ENCODE measurements at places on chromosomes 4 and X.

DNA sequence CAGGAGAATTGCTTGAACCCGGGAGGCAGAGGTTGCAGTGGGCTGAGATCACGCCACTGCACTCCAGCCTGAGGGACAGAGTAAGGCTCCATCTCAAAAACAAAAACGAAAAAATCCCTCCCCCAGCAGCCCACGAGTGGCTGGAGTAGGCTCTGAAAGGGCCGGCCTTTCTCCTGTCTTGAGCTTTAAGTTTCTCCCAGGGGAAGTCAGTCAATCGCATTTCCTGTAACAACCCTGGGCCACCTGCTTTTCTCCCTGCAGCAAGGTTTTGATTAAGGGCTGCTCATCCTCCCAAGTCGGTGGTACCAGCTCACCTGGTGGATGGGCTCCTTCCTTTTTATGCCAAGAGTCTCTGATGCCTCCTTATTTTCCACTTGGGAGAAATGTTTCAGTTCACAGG is 2.0 kb upstream of the NYX start:
- no peak for DNase-seq

DNA sequence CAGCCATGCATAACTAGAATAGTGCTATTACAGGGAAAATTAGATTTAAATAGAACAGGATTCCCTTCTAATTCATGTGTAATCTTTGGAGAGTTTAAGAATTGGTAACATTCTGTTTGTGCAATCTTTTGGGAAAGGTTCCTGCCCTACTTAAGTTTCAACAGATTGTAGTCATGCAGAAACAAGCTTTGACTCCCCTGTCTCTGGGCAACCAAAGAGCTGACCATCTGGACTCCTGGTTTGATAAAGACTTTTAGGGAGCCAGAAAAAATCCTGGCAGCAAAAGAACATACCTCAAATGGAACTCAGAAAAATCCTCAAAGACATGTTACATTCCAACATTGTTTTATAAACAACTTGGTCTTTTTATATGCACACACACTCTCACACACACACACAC is 191.1 kb upstream of the NEIL3 start:
- DNase-seq, result no peak

DNA sequence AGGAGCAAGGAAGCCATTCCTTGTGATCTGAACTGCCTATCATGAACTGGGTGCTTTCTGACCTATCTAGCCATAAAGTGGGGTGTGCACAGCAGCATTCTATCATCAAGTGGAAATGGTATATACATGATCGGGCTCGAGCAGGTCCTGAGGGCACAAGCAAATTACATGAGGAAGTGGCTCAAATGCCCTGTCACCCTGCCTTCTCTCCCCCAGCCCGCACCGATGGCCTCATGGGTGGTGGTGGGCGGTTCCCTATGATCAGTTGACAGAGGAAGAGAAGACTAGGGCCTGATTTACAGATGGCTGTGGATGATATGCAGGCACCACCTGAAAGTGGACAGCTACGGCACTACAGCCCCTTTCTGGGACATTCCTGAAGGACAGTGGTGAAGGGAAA is 46.3 kb upstream of the BCLAF3 start:
- no peak for DNase-seq

GRCh38 chrX:35122756-35123155 is 180.2 kb downstream of the FAM47B start:
- no peak for DNase-seq

DNA sequence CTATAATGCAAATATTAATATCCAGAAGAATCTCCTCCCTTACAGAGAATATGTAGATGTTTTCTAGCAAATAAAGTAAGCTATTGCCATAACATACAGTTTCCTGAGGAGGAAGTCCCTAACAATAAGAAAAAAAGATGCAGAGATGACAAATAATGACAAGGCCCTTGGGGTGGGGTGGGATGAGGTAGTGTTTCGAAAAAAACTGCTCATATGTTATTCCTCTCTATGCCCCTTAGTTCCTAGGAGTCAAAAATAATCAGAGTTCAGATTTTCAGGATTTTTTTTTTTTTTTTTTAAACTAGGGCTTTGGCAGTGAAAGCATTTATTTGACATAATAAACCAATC is 99.0 kb downstream of the ZAR1 start:
- no peak for DNase-seq

GRCh38 chr4:71095545-71095944 is 102.1 kb downstream of the DCK start:
- DNase-seq, result no peak

GRCh38 chrX:149312988-149313387 is 192.1 kb downstream of the IDS start:
- DNase-seq, result no peak

DNA sequence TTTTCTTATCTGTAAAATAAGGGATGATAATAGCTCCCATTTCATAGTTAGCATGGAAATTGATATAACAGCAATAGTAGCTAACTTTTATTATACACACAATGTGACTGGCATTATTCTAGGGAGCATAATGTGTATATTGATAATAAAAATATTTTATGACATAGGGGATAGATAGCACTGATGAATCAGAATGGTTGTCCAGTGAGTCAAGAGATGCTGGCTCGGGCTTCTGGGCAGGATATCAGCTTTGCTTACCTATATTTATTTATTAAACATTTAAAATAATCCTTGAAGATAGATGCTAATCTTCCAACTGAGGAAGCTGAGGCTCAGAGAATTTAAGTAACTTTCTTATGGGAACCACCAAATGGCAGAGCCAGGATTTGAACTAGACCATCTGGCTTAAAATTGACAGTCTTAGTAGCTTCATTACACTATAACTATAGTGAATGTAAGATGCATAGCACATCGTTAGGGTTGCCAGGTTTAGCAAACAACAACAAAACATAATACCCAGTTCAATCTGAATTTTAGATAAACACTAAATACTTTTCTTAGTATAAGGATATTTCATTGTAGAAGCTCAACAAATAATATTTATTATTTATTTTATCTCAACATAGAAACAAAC is 2.7 kb downstream of the AFP start:
- no peak for DNase-seq

GRCh38 chrX:38225093-38225492 is 4.4 kb upstream of the SRPX start:
- no peak for DNase-seq

DNA sequence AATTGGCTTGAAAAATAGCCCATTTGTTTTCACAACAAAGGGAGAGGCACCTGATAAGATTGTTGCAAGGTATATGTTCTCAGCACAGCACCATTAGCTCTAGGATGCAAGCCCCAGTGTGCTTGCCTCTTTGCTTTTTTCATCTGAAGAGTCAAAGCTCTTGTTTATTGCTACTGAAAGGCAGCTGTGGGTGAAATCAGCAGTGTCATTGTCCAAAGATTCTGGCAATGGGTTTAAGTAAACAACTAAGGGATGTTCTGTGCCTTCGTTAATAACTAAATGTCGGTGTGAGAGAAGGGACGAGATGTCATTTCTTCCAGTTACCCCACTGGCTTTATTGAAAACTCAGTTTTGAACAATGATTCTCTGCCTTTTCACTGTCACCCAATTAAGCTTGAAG is 567.7 kb downstream of the KCNIP4 start:
- no peak for DNase-seq

- DNase-seq, result no peak
Measured at GRCh38 chr4:67198727-67199126, 346.6 kb downstream of the CENPC start.

- no peak for DNase-seq
Measured at GRCh38 chr4:38233727-38234480, 273.7 kb downstream of the PTTG2 start.

- no peak for DNase-seq
Measured at GRCh38 chr4:23579166-23579565, 310.7 kb downstream of the PPARGC1A start.

DNA sequence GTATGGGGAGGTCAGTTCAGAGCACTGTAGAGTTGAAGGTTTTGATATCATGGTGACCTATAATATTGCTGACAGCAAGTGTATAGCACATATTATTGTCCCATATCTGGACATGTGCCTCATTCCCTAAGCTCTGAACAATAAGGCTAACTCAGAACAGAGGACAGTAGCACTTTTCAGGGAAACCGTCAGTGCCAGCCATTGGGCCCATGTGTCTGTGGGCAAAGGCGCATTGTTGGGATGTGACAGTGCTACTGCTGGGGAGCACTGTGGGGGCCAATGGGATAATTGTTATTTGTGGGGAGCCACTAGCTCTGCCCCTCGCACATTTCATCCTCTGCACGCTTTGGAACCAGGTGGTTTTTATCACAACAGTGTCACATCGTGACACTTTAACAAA is 136.2 kb downstream of the ELOVL6 start:
- no peak for DNase-seq

DNA sequence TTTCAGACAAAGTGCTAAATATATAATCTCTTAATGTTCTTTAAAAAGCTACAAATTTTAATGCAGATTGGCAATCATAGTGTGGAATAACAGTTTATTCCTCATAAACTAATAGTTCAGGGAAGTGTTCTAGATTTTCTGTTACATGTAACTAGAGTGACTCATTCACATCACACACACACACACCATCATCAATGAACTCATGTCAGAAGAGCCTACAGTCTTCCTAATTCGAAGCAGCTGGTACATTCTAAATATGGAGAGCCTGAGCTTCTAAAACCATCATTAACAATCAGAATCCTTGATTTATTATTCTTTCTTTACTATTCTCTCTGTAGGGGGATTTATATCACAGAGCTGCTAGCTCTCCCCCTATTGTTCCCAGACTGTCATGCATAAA is 49.6 kb downstream of the DKK2 start:
- DNase-seq, result no peak

DNA sequence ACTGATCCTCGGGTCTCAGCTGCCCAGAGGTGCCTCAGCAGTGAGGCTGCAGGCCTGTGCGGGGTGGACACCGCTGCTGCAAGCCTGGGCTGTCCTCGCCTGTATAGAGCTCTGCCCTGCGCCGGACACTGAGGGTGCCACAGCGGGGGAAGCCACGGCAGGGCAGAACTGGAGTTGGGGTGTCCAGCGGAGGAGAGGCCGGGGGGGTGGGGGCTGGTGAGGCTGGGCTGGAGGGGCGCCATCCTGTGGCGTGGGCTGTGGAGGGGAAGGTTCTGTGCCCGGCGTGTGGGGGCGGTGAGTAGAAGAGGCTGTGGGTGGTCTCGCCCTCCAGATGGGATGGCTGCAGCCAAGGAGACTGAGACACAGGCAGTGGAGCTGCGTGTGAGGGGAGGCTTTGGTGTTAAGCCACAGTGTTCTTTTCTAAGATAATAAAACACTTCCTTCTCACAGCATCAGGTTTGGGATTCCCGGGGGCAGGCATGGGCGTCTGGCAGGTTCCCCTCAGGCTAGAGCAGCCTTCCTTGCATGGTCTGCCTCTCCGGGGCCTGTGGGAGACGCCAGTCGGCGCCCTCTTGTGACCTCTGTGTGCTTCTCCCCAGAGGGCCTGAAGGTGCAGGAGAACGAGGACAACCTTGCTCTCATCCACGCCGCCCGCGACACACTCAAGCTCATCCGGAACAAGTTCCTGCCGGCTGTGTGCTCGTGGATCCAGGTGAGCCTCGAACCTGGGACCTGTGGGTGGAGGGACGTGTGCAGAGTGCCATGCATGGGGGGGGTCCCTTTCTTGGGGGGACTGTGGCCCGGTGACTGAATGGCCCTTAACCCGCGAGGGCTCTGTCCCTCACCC is 7.4 kb downstream of the UVSSA start:
- DNase-seq, result no peak

DNA sequence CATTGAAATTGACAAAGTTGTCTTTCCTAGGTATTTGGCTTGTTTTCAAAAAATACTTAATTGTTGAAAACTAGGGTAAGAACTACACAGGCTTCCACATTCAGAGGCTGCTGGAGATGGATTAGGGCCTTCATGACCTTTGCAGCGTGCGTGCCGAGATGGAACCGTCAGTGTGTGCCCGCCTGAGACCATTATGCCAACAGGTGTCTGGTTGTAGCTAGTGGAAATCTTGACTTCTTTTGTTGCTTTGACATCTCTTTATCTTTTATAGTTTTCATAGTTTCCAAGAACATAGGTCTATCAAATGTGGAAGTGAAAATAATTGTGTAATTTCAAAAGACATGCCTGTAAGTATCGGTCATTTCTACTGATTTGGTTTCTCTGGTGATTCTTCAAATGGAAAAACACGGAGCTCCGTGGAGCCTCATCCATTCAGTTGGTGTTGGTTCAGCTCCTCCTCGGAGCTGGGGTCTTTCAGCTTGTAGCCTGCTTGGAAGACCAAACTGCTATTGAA is 38.9 kb upstream of the CLCN4 start:
- DNase-seq, result no peak

DNA sequence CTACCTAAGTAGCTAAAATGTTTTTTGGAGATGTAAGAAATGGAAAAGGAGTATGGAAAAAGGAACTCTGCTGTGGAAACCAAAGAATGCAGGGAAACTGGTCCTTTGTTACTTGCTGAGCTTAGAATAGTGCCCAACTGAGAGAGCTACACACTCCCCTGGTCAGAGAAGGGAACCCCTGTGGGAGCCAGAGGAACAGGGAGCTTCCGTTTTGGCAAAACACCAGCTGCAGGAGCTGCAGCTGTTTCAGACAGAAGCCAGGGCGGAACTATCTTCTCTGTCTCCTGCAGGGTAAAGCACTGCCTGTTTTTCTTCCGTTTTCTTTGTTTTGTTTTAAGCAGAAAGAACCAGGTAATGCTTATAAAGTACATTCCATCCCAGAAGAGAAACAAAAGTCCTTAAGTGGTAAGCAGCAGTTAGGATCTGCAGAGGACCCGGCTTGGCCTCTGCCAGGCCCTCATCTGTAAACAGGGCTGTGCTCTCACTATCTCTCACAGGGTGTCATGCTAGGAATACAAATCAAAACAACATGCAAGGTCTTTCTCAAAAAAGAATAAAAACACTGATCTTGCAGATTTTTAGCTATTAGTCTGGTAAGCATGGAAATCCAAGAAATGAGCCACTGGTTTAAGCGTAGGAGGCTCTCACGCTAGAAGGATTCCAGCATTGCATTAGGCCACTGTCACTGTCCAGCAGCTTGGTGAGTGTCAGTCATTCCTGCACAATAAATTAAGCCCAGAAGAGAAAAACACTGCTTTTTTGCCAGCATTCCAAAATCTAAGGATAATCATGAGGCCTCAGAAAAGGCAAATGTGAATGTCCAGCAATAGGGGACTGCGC is 76.1 kb downstream of the CHST7 start:
- DNase-seq, result no peak

DNA sequence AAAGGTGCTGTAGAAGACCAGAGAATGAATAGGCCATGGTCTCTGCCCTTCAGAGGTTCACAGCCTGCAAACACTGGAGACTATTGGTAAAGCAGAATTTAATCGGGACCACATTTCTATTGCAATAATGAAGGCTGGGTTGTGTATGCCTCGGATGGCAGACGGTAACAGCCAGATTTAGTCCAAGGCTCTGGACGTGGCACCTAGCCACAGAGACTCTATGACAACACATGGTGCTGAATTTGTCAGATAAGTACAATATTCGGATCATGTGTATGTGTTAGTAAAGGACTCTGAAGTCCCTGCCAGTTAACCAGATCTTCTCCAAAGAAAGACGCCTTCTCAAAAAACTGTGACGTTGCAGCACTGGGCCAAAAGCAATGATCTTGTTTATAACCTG is 129.0 kb downstream of the DCTD start:
- no peak for DNase-seq

DNA sequence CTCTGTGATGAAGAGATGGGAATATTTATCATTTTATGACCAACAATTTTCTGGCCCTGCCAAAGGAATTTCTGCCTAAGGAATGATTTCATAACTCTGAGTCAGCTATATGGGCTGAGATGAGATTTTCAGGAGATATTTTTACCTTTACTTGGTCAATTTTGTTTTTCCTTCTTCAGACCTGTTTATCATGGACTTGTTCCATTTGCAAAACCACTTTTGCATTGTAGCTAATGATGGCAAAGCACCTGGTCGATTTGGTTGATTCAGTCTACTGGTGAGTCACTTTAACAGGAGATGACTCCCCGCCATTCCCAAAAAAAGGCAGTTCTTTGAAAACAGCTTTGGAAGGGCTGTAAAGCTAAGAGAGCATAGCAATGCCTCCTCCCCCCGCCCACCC is 53.3 kb downstream of the TEX13A start:
- DNase-seq, result no peak

All from stimulated activated CD8-positive, alpha-beta memory T cell treated with anti-CD3 and anti-CD28 coated beads, Interleukin-12 subunit alpha, Interleukin-12 subunit beta, amount 100 ng/mL, for 4 hours (primary cell).